ENCODE measurements at places on chromosomes 5 and 9.

- DNase-seq: no peak
These were observed 24.5 kb upstream of the DUSP1 start for GRCh38 chr5:172795318-172795977.

DNA sequence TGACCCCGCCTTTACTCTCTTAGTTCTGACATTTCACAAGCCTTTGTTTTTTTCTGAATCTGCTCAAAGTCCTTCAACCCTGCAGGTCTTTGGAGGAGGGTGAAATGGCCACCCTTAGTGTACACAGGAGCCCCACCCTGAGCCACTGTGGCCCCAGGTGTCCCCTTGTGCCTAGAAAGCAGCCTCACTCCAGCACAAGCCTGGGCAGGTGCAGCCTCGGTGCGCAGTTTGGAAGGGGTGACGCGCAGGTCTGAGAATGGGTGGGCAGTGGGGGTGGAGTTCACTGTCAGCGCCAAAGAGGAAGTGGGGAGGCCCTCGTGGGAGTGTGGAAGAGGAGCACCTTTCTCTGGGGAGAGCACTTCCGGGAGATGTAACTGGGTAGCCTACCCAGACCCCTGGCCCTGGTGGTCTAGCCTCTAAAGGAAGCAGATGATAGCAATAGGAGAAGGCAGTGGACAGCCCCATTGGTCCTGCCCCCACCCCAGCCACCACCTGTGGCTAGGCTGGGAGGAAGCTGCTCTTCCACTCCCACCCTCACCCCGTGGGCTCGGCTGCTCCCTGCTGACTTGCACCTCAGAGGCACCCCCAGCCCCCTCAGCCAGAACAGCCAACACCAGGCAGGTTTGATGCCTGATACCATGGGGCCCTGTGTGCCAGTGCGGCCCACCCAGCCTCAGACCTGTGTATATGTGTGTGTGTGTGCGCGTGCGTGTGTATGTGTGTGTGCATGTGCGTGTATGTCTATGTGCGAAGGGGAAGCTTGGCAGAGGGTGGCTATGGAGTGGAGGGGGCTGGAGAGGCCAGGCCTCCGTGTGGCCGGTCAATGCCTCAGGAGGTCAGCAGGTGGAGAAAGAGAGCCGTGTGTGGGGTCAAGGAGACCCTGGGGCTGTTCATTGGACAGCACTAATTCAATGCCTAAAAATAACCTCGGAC is 16.8 kb upstream of the DAB2IP start:
- no peak for DNase-seq

DNA sequence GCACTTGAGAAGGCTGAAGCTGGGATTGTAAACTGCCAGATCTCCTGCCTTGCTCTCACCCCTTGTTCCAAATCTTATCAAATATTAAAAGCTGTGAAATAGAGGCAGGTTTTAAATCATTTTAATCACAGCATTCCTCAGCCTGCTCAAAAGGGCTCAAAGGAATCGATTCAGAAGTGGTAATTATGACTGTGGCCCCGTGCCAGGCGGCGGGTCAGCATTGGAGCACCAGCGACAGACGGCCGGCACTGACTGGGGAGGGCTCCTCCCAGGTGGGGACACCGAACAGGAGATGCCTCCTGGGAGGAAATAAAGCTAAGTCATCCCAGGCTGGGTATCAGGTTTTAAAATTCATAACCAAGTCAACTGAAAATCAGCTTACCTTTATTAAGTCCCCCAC is 66.7 kb downstream of the KCNIP1 start:
- DNase-seq: peak; percentile 55

- no peak for DNase-seq
These were observed 26.6 kb downstream of the ADCY2 start for GRCh38 chr5:7422316-7423106.

- DNase-seq: no peak
These were observed 159.4 kb downstream of the CEMIP2 start for GRCh38 chr9:71608825-71609447.

GRCh38 chr9:73640971-73641370 is 489.3 kb downstream of the ANXA1 start:
- DNase-seq: no peak

DNA sequence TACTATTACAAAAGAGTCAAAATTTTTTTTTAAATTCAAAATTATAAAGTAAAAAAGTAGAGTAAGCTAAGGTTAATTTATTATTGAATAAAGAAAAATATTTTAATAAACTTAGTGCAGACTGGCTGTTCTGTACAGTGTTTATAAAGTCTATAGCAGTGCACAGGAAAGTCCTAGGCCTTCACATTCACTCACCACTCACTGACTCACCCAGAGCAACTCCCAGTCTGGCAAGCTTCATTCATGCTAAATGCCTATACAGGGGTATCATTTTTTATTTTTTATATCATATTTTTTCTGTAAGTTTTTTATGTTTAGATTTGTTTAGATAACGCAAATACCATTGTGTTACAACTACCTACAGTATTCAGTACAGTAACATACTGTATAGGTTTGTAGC is 700.7 kb upstream of the GRAMD2B start:
- no peak for DNase-seq

GRCh38 chr5:77881528-77881927 is 105.4 kb upstream of the TBCA start:
- DNase-seq: no peak

GRCh38 chr9:87406543-87407166 is 91.0 kb upstream of the DAPK1 start:
- DNase-seq: no peak

GRCh38 chr5:95066048-95066447 is 218.8 kb downstream of the MCTP1 start:
- no peak for DNase-seq

- no peak for DNase-seq
These were observed 840.4 kb downstream of the MAT2B start for GRCh38 chr5:164345853-164346252.

DNA sequence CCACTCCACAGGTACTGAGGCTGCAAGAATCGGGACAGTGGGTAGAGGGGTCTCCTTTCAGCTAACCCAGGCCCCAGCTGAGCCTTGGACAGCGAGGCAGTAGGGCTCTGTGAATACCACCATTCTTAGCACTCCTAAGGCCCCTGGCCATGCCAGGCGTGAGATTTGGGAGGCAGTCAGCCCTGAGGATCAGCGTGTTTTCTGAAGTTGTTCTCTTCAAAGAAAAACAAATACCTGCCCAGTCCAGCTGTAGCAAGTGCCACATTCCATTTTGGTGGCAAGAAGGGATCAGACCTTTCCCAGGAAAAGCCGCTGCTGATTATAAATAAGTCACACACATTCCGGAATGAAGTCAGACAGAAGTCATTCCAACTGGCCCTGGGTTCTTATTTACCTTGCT is 47.8 kb downstream of the RALGPS1 start:
- no peak for DNase-seq

DNA sequence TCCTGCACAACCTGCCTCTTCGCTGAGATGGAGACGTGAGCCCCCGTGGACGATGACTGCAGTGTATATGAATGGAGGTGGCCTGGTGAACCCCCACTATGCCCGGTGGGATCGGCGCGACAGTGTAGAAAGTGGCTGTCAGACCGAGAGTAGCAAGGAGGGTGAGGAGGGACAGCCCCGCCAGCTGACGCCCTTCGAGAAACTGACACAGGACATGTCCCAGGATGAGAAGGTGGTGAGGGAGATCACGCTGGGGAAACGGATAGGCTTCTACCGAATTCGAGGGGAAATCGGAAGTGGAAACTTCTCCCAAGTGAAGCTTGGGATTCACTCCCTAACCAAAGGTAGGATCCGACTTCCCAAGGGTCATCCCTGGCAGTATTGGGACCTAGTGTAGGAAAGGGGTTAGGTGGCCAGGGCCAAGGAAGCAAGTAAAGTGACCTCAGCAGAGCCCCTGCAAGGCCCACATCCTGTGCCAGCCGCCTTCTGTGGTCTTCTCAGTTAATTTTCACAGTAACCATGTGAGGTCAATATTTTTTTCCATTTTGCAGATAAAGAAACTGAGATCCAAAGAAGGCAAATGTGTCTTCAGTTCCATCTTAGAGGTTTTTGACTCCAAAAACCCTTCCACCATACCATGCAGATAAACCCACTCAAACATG is 53.8 kb downstream of the NIM1K start:
- no peak for DNase-seq

GRCh38 chr9:129148463-129149204 is 29.4 kb downstream of the IER5L start:
- no peak for DNase-seq

- no peak for DNase-seq
These were observed 28.9 kb downstream of the PLPP7 start for GRCh38 chr9:131318231-131319085.

- no peak for DNase-seq
These were observed 51.7 kb downstream of the ZNF474 start for GRCh38 chr5:122180863-122181548.

GRCh38 chr5:56088431-56088949 is 93.7 kb upstream of the IL6ST start:
- no peak for DNase-seq

- DNase-seq: peak; percentile 32
These were observed 977 bp upstream of the PAM start for GRCh38 chr5:102753889-102754766.

DNA sequence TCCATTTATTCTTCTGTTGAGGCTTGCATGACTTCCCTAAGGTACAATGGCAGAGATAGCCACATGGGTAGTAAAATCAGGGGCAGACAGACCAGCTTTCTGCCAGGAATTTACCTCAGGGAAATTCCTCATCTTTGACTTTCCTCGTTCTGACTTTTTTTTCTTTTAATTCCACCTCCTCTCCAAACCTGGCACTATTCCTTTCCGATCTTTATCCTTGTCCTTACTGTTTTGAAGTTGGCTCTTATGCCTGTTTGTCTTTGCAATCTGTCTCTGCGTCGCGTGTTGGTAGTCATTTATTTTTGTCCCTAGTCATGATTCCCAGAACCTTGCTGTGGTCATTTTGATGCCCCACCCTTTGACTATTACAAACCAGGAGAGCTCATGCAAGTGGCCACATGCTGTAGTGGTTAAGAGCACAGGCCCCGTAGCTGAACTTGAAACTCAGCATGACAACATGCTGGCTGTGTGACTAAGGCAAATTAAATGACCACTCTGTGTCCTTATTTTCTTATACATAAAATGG is 19.0 kb downstream of the TMC1 start:
- no peak for DNase-seq

GRCh38 chr5:166648736-166649135 is 1642.7 kb upstream of the WWC1 start:
- DNase-seq: no peak

DNA sequence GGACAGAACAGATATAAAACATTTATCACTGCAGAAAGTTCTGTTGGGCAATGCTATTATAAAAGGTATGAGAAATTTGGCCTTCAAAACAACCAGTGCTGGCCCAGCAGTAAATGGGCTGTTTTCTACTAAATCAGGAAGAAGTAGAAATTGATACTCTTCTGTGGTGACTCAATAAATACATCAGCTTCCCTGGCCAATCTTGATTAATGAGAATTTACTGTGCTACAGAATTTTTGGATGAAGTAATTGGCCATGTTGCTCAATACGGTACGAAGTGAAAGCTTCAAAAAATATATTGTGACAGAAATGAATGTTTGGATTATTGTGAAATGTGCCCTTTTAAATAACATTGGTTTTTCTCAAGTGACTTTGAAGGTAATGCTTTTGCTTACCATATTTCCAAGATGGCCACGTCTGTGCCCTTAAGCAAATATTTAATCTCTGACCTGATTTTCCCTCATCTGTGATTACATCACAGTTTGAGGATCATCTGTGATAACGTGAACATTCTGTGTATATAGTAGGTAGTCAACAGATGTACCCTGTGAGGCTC is 4.2 kb downstream of the DNAJA1 start:
- no peak for DNase-seq

DNA sequence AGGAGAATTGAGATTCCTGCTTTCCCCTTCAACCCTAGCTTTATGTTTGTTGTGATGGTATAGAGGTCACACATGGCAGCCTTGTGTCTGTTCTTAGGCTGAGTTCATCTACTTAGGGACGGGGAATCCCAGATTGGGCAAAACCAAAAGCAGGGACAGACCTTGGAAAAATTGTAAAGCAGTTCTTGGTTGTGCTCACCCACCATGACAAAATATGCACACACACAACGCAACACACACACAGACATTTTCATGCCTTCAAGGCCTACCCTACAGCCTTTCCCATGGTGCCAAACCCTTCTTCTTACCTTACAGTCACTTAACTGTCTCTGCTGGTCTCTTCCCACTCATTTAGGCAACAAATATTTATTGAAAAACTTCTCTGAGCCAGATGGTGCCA is 14.8 kb downstream of the PCDHGC5 start:
- no peak for DNase-seq

GRCh38 chr5:180640861-180641565 is 8.4 kb downstream of the FLT4 start:
- no peak for DNase-seq

GRCh38 chr9:72251589-72251988 is 102.3 kb downstream of the GDA start:
- no peak for DNase-seq

- DNase-seq: no peak
These were observed 151.7 kb upstream of the TAS2R1 start for GRCh38 chr5:9781890-9782289.

- DNase-seq: no peak
These were observed 28.5 kb downstream of the GOLGA2 start for GRCh38 chr9:128247226-128247803.

DNA sequence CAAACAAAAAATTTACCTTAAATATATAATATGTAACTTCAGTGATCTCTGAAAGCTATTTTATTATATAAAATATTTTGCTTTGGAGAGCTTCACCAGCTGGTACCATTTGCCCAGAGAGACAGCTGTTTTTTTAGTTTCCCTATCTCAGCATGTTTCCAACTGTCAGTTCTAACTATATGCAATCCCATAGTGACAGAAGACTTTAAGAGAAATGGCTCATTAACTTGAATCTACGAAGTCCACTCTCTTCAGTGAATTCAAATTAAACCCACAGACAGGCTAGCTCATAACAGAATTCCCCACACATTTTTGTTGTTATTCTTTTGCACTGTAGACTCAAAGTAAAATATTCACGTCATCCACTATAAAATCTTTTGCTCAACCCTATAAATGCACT is 251.8 kb upstream of the POU5F2 start:
- DNase-seq: no peak

- DNase-seq: no peak
These were observed 451.8 kb downstream of the RAB3C start for GRCh38 chr5:59034498-59035186.

GRCh38 chr9:22813529-22813928 is 366.9 kb downstream of the DMRTA1 start:
- DNase-seq: peak; percentile 0

GRCh38 chr5:73808911-73809310 is 182.9 kb downstream of the ARHGEF28 start:
- DNase-seq: no peak

- no peak for DNase-seq
These were observed 45.4 kb downstream of the ENTREP1 start for GRCh38 chr9:69370430-69370829.

- no peak for DNase-seq
These were observed 175.1 kb upstream of the OTULINL start for GRCh38 chr5:14406554-14406849.

GRCh38 chr5:106017243-106017857 is 1653.4 kb downstream of the EFNA5 start:
- DNase-seq: no peak

- no peak for DNase-seq
These were observed 19.5 kb upstream of the IRF1 start for GRCh38 chr5:132510076-132510475.

Data from DMS79 treated with DMSO at 0.1 percent for 48 hours (cell line).